ENCODE measurements at places on chromosomes 6 and 20. TPM values are rescaled to one million over a fixed set of nuclear protein-coding genes. Genes with fewer than 3 reads are reported as not detected.

- DNase-seq = peak; percentile 19
These were observed 205.4 kb downstream of the SOD2 start for GRCh38 chr6:159487636-159488035.

DNA sequence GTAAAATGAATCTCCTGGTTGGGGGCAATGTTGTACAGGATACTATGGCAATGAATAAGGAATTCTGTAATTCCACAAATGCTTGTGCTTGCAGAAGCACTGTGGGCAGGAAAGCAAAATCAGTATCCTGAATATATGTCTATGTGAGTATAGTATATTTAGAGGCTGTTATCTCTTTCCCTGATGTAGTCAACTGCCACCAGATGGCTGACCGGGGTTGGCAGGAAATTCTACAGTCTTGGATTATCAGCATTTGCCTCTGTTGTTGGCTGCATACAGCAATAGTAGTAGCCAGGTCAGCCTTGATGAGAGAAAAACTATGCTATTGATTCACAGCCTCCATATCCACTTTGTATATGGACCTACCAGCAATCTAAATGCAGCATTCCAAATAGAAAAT is 425.1 kb upstream of the JAG1 start:
- peak; percentile 24 for DNase-seq

DNA sequence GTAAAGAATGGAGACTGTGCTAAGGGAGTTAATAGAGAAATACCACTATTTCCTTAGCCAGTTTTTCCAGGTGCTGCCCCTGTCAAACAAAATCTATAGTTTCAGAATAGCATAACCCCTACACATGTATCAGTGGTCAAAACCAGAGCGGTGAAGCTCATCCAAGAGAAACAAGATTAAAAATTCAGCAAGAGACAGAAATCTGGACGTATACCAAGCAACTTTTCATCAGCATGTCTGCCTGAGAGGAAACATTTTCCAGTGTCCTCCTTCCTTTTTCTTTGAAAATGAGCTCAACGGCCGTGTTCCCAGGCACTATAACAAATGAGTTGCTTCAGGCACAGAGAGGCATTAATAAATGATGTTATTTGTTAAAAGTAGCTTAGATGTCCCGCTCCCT is 416.5 kb downstream of the BCKDHB start:
- DNase-seq = no peak

DNA sequence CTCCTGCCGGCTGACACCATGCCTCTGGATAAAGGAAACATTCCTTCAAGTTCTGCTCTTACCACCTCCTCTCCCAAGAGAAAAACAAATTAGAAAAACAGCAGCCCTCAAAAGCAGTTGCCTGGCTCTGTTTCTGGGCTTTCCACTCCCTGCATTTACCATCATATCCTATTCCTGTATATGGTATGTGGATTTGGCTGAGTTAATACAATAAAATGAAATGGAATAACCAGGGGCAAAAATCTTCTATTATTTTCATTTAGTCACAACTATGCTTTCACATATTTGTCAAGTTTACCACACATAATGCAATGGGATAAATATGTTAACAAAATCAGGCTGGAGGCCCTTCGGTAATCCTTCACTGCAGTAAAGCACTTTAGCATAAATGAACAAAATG is 34.3 kb downstream of the COL12A1 start:
- no peak for DNase-seq

GRCh38 chr6:147567141-147567805 is 58.8 kb downstream of the SAMD5 start:
- DNase-seq = no peak

- DNase-seq = peak; percentile 40
These were observed 175.7 kb upstream of the PLN start for GRCh38 chr6:118372413-118372812.

The ULBP2 gene
- total RNA-seq = 75.7 TPM

The SPATA25 gene
- 0.52 TPM for total RNA-seq

The NHSL1 gene
- 10.1 TPM for total RNA-seq

All from M059J (cell line).